Muscle of leg (tissue), 16 donors: ENCODE measurements at places on chromosomes 2 and 18. TPM values are rescaled to one million over a fixed set of nuclear protein-coding genes. Genes with fewer than 3 reads are reported as not detected.

AQP12B gene
- total RNA-seq, result not detected

TUBA3D gene
- not detected for total RNA-seq

DNA sequence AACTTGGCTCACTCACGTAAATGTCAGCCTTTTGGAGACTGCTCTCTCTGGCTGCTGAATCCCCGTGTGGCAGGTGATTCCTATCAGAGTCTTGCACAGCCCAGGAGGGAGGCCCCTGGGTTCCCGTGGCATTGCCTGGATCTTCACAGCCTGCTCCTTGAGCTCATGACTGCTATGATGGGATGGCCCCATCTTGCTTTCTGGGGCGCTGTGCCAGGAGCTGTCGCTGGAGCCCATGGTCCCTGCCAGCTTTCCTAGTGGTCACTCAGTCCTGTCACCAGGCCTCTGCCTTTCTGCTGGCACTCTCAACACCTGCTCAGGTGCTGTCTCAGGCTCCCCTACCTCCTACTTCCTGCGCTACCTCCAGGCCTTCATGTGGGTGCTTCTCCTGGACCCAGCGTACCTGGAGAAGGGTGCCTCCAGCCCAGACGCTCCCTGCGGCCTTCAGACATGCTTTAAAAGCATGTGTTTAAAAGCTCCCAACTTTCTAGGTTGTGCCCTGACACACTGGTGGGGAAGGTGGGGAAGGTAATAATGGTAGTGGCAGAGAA is 110.1 kb downstream of the MCFD2 start:
- DNase-seq, result no peak

DSC3 gene
- 0.75 TPM for total RNA-seq

CAPG gene
- total RNA-seq, result 44.6 TPM

CXCR1 gene
- total RNA-seq, result not detected

DNA sequence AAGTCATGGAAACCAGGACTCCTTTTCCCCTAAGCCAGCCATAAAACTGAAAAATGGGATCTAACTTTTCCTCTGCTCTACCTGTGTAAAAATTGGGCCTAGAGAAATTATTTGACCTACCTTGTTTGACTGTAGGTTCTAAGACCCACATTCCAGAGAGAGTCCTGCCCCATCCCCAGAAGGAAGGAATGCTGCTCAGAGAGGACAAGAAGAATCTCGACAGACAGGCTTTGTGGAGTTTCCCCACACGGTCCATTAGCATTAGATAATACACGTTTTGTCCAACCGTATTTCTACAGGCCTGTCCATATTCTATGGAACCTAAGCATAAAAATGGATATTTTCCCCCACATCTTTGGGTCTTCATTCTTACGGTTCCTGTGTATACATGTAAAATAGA is 403.3 kb downstream of the METTL4 start:
- no peak for DNase-seq

DNA sequence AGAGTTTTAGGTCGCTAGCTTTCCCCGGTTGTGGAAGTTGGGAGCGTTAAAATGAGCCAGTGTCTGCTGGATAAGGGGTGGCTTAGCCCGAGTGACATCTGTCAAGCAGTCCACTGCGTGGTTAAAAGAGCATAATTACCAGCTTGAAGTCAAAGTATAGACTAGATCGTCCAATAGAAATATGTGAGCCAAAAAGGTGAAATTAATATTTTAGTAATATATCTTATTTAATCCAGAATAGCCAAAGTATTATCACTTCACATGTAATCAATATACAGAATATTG is 654 bp downstream of the COMMD1 start:
- no peak for DNase-seq
